Hindlimb muscle (tissue), 1 donor: ENCODE measurements at places on chromosomes 2 and 18. TPM values are rescaled to one million over a fixed set of nuclear protein-coding genes. Genes with fewer than 3 reads are reported as not detected.

SIX3 gene
- not detected for polyA plus RNA-seq

DNA sequence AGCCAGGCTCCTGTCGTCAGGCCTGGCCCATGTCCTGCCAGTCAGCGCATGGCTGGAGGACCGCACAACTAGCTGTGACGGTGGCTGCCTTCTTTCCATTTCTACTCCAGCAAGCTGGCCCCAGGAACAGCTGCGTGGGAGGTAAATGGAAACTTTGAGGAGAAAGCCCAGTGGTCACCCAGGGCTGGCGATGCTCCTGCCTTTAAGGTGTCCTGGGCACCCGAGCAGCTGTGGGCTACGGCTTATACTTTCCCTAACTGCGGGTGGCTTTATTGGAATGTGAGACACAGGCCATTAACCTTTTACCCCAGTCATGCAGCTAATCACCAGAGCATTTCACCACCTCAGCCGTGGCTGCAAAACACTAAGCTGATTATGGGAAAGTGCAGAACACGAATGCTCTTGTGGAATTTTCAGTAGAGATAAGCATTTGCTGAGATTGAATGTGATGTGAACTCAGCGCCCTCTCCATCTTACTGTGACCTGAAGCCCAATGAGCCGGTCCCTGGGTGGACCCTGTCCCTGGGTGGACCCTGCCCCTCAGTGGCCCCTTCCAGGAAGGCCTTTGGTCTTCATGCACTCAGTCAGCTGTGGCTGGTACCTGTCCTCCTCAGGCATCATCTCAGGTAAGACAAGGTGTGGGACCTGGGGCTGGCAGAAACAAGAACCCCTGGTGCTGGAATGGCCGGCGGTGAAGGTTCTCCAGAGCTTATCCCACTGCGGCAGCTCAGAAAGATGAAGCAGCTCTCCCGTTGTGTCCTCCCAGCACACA is 275.4 kb upstream of the HS6ST1 start:
- peak; percentile 58 for DNase-seq

- DNase-seq, result peak; percentile 11
Measured at GRCh38 chr2:50782543-50782942, 249.4 kb downstream of the NRXN1 start.

DNA sequence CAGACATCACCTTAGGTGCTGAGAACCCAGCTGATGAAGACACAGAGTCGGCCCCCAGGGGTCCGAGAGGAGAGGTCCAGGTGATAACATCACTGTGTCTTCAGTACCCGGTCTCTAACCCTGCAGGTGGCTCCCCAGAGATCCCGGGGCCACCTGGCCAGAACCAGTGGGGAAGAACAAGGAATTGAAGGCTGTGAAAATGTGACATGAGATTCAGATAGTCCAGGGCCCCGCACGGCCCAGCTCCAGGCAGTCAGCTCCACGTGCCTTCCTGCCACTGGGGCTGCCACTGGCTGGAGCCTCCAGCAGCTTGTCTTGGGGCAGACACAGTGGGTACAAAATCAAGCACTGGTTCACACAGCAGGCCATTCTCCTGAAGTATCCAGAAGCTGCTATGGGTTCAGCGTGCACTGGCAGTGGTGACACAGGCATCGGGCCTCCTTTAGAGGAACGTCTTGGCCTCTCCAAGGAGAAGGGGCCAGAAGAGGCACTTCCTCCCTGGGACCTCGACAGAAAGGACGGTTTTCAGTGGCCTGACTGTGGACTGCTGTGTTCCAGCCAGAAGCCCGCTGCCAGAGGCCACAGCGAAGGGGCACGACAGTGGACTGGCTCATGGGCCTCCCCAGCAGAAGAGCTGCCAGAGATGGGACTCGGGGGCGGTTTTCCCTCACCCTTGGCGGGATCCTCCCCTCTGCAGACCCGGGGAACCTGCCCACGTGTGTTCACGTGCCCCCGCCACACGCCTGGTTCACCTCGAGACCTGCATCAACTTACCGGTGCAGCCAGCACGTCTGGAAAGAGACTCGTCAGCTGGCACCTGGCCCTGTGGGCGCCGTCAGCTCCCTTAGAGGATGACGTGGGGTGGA is 150.4 kb downstream of the HDAC4 start:
- no peak for DNase-seq

GRCh38 chr2:221372159-221372884 is 199.8 kb downstream of the EPHA4 start:
- no peak for DNase-seq

DNA sequence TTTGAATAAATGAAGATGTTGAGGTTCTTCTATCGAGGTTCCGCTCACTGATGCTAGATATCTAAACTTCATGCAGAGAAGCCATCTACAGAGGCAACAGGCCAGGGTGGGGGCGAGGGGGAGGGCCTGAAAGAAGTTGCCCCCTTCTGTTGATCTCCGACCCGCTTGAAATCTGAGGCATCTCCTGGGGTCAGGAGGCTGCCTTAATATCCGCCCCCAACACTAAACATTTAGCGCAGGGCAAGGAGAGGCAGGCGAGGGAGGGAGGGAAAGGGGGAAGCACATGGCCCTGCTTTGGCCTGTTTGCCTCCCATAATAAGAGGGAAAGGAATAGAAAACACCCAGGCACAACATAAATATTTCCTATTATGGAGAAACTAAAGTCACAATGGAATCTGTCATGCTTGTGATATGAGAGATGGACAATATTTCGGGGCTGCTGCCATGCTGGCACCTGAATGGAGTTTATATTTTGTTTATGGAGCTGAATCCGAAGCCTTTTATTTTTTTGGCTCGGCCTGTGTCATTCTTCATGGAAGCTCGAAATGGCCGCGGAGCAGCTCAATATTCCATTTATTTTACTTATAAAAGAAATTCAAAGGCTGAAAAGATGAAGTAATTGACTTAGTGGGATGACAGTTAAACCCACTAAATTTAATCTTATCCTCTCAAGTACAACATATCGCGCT is 221.1 kb downstream of the INSIG2 start:
- no peak for DNase-seq

DNA sequence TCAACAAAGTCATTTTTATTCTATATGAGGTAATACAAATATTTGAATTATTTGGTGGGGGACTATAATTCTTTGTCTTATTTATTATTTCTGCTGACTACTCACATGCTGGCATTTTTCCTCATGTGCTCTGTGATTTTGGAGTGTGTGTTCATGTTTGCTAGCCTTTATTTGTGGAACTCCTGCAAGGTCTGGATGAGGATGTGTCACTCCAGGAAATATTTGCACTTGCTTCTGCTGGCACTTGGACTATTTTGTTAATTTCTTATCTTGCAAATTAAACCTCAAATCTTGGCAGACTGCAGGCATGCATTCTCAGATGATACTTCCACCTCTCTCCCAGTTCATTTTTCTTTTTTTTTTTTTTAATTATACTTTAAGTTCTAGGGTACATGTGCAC is 34.1 kb downstream of the POLI start:
- no peak for DNase-seq

DNA sequence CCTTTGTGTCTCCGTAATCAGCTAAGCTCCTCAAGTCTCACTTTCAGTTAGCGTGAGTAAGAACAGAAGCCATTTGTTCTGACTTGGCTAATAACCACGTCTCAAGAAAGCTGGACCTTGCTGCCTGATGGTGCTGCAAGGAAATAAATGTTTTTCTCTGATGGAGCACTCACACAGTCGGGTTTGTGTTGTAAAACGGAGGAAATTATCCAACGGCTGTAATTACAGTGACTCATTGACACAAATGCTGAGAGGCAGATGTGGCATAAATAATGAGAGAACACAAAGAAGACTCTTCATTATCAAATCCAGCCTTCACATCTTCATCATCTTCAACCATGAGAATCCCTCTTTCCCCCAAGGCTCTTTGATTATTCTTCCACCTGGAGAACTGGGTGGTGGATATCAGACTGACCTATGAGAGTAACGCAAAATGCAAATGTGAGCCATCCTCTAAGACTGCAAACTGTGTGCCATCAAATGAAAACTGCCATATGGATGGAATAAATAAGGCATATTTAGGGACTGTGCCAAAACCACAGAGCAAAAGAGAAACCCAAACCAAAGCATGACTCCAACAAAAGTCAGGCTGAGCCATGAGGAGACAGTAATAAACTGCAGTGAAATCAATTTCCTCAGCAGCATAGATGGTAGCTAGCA is 252.6 kb downstream of the RND3 start:
- DNase-seq, result no peak

DNA sequence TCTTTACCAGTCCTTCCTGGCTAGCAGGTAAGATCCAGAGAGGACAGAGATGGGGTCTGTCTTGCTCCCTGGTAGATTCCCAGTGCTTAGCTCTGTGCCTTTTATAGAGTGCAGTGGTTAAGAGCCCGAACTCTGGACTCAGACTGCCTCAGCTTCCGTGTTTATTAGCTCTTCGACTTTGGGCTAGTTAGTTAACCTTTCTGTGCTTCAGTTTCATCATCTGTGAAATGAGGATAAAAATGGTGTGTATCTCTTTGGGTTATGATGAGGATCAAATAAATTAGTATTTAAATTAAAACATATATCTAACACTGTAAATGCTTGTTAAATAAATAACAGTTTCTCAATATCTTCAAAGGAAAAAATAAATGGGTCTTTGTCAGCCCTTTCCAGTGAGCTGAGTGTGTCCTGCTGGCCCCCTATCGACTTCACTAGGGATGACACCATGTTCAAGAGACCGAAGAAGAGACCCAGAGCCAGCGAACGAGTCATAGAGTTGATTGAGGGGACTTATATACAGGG is 38.2 kb downstream of the CERS6 start:
- no peak for DNase-seq

- no peak for DNase-seq
Measured at GRCh38 chr2:18200771-18201170, 322.3 kb downstream of the KCNS3 start.

NMS gene
- polyA plus RNA-seq, result not detected

- DNase-seq, result no peak
Measured at GRCh38 chr18:55500316-55501086, 87.5 kb downstream of the TCF4 start.

DNA sequence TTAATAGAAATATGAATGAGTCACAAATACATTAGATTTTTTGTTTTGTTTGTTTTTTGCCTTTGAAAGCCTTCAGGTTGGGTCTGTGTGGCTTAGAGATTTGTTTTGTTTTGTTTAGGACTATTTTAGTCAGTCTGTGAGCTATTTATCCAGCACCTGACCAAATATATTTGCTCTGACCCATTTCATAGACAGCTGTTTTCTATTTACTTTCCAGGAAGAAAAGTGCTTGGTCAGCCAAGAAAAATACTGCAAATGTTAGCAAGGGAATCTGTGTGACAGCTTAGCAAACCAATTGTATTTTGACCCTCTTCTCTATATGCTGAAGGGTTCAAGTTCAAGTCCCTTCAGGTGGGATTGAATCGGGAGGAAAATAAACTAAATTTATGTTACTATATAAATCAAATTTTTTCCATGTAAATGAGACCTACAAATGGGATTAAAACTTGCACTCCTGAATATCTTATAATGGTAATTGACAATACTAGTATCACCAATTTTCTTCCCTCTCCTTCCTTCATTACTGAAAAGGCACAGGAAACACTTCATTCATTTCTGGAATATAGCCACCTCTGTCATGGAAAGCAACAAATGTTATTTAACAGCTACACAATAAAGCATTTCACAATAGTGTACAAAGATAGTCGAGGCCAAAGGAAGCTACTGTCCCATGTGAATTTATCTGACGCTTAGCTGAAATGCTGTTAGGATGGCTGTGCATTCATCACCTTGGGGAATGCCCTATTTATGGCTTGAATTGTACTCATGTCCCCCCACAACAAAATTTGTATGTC is 23.1 kb upstream of the KLF7 start:
- peak; percentile 42 for DNase-seq

- DNase-seq, result no peak
Measured at GRCh38 chr2:70371753-70372152, 69.9 kb upstream of the FAM136A start.

GRCh38 chr18:41025666-41026065 is 929.4 kb upstream of the PIK3C3 start:
- no peak for DNase-seq

GRCh38 chr18:42025974-42026625 is 71.1 kb downstream of the PIK3C3 start:
- DNase-seq, result no peak

GRCh38 chr18:10661317-10661716 is 135.5 kb downstream of the NAPG start:
- no peak for DNase-seq

MOGAT1 gene
- polyA plus RNA-seq, result 0.31 TPM

DNA sequence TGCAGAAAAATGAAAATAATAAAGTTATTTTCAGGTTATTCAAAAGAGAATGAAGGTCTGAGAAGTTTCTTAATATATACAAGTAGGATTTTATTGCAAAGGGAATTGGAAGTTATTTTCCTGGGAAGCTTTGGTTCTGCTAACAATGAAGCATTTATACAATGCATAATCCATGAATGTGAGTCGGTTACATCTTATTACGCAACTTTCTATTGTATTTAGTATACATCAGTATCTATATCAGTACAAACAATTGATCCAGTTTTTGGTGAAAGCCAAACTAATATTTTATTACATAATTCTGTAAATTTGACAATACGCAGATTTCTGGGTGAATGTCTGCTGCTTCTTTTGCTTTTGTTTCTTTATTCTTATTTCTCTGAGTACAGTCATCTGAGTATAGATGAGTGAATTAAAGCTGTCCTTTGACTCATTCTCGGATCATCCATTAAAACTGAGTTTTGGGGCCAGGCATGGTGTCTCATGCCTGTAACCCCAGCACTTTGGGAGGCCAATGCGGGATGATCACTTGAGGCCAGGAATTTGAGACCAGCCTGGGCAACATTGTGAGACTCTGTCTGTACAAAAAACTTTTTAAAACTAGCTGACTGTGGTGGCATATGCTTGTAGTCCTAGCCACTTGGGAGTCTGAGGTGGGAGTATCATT is 108.5 kb downstream of the SOCS6 start:
- DNase-seq, result no peak

SP9 gene
- polyA plus RNA-seq, result 0.23 TPM

- DNase-seq, result no peak
Measured at GRCh38 chr2:187405921-187406320, 42.1 kb downstream of the CALCRL start.

DNA sequence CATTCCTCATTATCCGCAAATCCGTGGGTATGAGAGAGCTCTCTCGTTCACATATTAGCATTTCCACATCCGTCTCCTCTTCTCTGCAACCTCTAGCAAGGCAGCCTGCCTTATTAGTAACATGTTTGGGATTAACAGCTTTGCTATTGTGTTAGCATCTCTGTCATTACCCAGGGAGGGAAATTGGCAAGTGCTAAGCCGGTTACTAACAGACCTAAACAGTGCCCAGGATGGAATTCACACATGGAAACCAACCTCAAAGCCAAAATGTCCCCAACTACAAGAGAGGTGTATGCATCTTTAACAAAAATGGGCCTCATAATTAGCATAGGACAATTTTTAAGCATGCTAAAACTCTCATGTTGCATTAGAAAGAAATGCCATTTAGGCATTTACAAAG is 309.0 kb upstream of the MEIS1 start:
- no peak for DNase-seq

GRCh38 chr2:1548910-1549673 is 135.8 kb downstream of the TPO start:
- DNase-seq, result no peak

DNA sequence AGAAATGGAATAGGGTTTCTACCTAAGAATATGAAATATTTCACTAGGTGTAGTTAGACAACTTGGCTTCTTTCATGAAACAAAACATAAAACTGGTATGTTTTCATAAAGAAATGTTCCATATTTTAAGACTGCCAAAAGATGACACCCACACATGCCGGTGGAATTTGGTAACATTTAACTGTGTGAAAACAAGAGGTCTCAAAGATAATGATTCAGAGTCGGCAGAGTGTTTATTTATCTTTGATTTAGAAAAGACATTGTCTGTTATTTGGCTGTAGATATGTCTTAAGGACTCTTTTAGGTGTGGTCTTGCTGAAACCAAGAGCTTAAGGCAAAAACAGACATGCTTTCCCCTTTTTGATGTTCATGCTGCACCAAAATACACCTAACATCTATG is 63.5 kb upstream of the FN1 start:
- no peak for DNase-seq
